Activated naive CD4-positive, alpha-beta T cell treated with Interleukin-2 at 50 U/mL for 16 hours (primary cell): ENCODE measurements at places on chromosomes 16 and 17.

- DNase-seq, result no peak
Observed at GRCh38 chr17:77847221-77848085, 111.0 kb upstream of the TNRC6C start.

GRCh38 chr17:52376137-52376536 is 217.6 kb upstream of the CA10 start:
- no peak for DNase-seq

GRCh38 chr16:11613381-11614303 is 26.9 kb upstream of the LITAF start:
- DNase-seq, result peak; percentile 13

GRCh38 chr17:40490289-40490853 is 11.1 kb downstream of the TNS4 start:
- DNase-seq, result no peak

GRCh38 chr16:3623642-3624041 is 12.2 kb upstream of the SLX4 start:
- DNase-seq, result no peak
